ENCODE measurements at places on chromosomes 11 and 22.

DNA sequence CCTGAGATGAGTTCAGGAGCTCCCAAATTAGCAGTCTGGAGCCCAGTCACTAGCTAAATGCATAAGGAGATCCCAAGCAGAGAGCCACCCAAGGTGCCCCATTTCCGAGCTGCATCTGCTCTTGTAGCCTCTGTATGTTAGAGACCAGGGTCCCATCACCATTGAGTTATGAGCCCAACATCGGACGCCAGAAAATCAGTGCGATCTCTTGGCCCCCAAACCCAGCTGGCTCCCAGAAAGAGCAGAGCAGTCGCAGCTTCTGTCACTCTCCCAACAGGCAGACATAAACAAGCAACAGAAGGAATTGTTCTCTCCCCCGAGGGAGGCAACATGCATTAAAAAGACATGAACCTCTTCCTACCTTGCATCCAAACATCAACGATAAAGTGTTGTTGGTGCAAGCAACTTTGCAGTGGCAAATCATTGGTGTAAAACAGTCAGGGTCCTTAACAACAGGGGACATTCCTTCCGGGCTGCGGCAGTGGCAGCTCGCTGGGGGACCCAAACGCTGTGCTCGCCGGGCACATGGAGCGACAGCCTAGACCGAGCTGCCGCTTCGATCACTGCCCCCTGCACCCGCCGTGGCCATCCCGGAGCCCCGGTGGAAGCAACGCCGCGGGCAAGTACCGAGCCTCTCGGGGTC lies 907.1 kb downstream of the DLG2 start:
- no peak for DNase-seq

DNA sequence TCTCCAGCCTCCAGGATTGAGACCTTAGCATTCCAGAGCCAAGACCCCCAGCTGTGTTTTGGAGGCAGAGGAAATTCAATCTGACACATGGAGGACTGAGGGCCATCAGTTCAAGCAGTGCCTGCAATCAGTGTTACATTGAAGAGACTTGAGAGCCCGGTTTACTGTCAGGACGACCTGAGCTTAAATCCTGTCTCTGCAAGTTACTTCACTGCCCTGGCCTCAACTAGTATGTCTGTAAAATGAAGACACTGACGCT lies 35.1 kb downstream of the TRIM29 start:
- DNase-seq: no peak

GRCh38 chr22:23121424-23121823 lies 20.4 kb downstream of the RSPH14 start:
- no peak for DNase-seq

DNA sequence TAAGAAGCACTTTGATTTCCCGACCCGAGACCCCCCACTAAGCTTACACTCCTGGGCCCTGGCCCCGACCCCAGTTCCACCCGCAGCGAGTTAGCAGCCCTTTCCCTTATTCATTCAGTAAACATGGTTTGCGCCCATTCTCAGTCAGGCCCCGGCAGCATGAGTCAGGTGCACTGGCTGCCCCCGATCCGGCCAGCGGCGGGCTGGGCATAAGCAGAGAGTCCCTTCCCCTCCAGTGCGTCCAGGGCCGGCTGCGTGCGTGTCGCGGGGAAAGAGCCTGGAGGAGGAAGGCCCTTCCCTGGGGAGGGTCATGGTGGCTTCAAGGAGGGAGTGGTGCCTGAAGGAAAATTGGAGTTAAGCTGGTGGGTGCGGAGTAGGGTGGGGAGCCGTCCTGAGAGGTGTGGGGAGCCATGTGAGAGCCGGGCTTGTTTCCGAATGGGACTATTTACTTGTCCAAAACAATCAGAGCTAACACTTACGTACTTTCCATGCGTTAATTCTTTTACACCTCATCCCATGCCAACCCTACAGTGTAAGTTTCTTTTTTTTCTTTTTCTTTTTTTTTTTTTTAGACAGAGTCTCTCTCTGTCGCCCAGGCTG lies 657 bp downstream of the IGHMBP2 start:
- peak; percentile 17 for DNase-seq

DNA sequence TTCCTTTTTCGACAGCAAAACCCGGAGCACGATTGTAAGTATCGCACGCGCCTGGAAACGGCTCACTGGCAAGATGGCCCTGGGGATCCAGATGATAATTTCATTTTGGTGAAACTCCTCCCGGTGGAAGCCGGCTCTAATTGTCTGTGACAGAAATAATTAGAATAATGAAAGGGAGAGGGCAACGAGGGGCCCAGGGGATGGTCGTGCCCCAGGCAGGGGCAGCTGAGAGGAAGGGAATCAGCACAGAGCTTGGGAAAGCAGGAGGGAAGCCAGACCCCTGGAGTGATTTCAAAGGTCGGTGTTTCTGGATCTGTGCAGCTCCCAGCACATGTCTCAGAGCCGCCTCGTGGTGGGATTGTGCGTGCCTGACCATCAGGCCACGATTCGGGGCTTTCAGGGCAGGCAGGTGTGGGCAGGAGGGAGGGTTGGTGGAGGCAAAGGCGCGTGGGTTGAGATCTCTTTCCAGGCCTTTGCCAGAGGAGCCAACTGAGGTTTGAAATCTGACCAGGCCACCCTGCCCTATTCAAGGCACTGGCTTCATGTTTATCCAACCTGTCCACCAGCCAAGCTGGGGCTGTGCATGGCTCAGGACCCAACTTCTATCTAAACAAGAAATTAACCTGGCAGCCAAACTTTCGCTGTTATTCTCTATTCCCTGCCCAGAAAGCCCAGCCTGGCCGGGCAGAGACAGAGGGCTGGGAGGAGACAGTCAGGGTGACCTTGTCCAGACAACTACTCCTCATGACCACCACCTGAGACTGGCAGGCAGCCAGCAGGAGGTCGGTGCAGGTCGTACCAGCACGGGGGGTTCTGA lies 27.8 kb downstream of the ANO1 start:
- no peak for DNase-seq

DNA sequence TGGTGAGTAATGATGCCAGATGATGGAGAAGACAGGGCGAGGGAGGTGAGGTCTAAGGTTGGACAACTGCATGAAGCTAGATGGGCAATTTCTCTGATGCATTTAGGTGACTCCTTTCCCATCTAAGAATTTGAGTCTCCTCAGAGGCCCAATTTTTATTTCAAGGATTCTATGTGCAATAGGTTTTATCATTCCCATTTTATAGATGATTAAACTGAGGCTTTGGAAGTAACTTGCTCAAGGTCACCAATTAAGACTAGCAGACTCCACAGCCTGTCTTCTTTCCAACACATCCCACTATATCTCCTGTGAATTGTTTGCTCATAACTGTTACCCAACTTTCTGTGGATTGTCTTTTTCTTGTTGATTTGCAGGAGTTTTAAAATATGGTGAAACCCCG lies 28.5 kb downstream of the DSCAML1 start:
- no peak for DNase-seq

DNA sequence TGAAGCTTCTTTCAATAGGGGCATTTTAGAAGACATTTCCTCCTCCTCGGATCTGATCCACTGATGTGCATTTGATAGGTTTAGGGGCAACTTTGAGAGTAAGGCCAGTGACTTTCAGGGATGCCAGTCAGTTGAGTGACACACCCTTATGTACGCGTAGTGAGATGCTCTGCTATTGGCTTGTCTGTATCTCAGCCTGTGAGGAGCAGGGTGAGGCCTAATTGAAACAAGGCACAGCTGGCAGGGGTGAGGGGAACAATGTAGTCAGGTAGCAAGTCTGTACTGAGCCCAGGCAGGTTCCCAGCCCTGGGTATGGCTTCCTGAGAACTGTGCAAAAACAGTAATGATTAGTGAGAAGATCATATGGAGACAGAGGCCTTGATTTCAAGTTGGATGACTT lies 61.5 kb downstream of the STIM1 start:
- DNase-seq: no peak

GRCh38 chr22:20154602-20155187 lies 3.8 kb upstream of the CCDC188 start:
- DNase-seq: peak; percentile 16

- no peak for DNase-seq
Measured at GRCh38 chr11:108286370-108286769, 63.5 kb downstream of the ATM start.

GRCh38 chr11:32024948-32025347 lies 65.9 kb upstream of the RCN1 start:
- DNase-seq: no peak

- DNase-seq: no peak
Measured at GRCh38 chr11:41895081-41895480, 435.6 kb upstream of the LRRC4C start.

GRCh38 chr11:118342503-118343161 lies at the start of gene CD3D:
TSS of gene CD3D (minus strand) at chr11:118342705. CDS start at chr11:118342607, 98 bp downstream.
- no peak for DNase-seq

GRCh38 chr11:61082062-61082870 lies 20.0 kb upstream of the CD5 start:
- no peak for DNase-seq

DNA sequence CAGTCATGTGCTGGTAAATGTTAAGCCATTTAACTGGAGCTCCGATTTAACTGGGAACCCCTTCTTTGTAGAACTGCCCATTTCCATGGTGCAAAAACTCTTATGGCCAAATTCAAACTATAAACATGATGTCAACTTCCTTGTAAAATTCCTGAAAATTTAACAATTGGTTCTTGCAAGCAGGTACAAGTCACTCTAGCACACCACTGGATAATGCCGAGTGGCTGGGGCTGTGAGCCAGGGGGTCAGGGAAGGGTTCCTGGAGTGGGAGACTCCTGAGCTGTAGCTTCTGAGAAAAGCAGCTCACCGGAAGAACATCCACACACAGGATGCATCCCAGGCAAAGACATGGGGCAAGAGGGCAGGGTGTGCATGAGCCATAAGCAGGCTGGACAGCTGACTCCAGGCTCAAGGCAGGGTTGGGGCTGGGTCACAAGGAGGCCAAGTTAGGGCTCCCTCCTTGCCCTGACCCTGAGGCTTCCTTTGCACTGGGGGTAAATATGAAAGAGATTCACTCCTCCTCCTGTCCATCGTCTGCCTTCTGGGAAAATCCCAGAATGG lies 18.2 kb downstream of the P2RY2 start:
- no peak for DNase-seq

- peak; percentile 69 for DNase-seq
Measured at GRCh38 chr22:46829941-46830715, 67.7 kb downstream of the TBC1D22A start.

GRCh38 chr11:103659206-103659618 lies 377.2 kb upstream of the DDI1 start:
- DNase-seq: peak; percentile 48

DNA sequence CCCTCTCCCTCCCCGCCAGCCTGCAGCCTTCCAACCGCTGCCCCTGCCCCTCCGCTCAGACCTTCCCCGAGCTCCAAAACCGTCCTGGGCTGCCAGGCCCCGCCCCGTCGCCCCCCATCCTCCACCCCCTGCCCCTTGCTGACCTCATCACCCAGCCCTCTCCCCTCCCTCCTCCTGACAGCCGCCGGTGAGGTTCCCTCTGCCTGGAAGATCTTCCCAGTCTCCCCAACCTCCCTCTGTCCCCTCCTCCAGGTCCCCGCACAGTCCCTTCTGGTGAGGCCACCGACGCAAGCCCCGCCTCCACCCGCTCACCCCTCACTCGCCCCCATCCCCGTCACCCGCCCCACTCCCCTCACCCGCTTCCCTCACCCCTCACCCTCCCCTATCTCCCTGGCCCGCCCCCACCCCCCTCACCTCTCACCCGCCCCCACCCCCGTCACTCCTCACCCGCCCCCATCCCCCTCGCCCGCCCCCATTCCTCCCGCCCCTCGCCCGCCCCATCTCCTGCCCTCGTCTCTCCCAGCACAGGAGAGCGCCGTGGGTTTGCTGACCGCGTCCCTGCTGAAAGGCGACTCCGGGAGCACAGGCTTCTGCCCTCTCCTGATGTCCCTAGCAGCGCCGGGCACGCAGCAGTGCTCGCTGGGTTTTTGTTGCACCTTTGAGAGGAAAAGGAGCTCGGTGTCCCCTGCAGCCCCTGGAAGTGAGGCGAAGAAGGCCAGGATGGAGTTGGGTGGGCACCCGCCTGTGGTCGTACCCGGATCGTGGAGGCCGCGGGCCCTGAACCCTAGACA lies 16.4 kb upstream of the UPK3A start:
- DNase-seq: no peak

Data from A549 (cell line).